CD4-positive, alpha-beta T cell (primary cell): ENCODE measurements at places on chromosomes 3 and 15.

GRCh38 chr3:142802891-142803290 lies 79.1 kb downstream of the TRPC1 start:
- DNase-seq: no peak

DNA sequence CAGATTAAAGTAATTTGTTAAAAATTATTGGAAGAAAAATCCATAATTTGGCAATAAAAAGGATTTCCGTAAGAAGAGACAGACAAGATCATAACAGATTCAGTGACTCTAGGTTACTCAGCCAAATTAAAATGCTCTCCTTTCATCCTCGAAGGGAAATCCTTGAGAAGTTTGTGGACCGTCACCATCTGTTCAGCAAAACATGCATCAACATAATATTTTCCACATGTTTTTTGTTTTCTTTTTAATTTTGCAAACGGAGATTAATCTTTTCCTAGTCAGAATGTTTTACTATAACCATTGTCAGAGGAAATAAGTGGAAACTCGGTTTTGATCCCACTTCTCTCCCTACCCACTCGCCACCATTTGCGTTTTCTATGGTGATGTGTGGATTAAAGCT lies 128.3 kb downstream of the TMCO5A start:
- DNase-seq: no peak

GRCh38 chr3:13844286-13844685 lies 35.6 kb downstream of the WNT7A start:
- no peak for DNase-seq

- no peak for DNase-seq
These were observed 157.9 kb downstream of the STAC start for GRCh38 chr3:36538136-36538749.

- DNase-seq: no peak
These were observed 17.9 kb upstream of the TM4SF1 start for GRCh38 chr3:149395107-149396089.
